IPS DF 19.7 (cell line): ENCODE measurements at places on chromosomes 6 and 20.

DNA sequence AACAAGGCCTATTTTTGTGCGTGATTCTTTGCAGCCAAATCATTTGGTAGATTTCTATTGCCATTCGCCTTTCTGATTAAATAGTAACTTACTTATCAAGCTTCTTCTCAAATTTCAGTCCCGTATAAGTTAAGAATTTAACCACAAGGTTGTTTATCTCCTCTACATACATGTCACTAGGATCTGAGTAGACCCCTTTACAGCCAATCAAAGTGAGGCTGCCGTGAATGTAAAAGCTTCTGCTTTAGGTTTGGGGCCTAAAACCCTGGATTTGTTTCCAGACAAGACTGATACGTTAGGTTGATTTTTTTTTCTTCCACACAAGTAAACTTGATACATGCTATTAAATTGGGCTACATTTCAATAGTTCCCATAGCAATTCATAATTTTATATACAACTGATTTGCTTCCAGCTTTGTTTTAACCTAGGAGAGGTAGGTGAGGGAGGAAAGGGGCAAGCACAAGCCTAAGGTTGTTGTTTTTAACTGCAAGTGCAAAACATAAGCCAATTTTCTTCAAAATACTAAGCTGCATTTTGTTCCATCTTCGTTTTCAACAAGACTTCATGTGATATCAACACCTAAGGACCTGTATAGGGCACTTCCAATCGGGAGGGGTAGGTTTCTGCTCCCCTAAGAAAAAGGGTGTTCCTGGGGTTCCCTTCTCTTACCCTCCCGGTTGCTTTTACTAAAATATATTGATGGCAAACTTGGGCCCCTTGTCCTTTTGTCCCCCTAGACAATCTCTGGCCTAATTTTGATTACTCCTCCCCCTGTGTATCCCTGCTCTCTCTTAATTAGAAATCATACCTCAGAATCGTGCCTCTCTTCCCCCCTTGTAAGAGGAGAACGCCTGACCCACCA, 1.7 kb downstream of the RANBP9 start:
- no peak for DNase-seq

- no peak for DNase-seq
Observed at GRCh38 chr20:54267483-54268003, 59.7 kb downstream of the PFDN4 start.

DNA sequence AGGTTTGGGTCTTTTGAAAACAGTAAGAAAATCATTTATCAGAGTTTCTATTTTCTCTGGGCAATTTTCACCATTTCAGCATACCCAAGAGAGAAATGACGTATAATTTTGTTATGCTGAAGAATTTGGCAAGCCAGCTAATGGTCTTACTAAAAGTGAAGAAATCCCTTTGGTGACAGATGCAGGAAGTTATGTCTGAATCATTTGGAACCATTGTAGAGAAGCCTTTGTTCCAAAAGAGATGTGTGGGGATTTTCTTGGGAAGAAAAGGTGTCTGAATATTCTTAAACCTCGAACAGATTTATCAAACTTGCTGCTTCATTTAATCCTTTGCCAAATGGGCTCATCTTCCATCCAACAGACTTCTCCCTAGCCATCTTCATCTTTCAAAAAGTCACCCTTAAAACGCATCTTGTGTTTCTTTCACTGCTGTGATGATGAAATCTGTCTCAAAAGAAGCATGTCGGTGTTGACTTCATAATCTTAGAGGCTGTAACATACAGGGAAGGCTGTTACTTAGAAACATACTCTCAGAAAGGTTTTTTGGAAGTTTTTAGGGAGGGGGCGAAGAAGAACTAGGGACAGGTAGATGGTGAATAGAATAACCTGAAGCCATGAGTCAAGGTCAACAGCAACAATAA, 39.5 kb downstream of the CITED2 start:
- DNase-seq, result no peak

- no peak for DNase-seq
Observed at GRCh38 chr20:52524861-52525260, 333.3 kb upstream of the ZFP64 start.
